ENCODE measurements at places on chromosomes 1 and 21.
A peak's percentile ranks its signal among the peaks of the same experiment; 100 is the strongest.

DNA sequence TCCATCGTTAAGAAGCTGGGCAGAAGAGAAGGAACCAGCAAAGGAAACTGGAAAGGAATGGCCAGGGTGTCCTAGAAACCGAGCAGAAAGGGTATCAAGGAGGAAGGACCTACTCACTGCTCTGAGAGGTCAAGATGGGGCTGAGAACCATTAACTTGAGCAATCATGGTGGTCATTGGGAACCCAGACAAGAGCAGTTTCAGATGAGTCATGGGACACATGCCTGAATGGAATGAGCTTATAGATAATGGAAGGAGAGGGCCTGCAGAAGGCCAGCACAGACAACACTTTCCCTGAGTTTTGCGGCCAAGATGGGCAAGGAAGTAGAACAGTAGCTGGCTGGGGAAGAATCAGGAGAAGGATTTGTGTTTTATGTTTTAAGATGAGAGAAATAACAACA, 383.2 kb downstream of the KIF26B start:
- no peak for DNase-seq

DNA sequence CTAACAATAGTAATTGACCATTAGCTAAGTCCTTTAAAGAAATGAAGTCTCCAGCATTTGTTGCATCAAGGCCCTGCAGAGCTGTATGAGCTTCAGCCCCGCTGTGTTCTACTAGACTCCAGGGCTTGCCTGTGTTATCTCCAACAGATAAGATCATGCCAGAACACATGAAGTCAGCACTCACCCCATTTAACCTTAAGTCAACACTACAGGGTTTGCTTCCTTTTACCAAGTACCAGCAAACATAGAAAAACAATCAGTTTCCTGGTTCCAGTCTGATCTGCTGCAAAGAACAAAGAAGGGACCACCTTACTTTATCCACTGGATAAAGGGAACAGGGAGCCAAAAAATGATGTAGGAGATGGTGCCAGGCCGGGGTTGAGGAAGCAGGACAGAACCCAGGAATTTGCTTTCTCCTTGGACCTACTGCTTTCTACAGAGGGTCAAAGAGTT, 41.3 kb upstream of the ENAH start:
- no peak for DNase-seq

DNA sequence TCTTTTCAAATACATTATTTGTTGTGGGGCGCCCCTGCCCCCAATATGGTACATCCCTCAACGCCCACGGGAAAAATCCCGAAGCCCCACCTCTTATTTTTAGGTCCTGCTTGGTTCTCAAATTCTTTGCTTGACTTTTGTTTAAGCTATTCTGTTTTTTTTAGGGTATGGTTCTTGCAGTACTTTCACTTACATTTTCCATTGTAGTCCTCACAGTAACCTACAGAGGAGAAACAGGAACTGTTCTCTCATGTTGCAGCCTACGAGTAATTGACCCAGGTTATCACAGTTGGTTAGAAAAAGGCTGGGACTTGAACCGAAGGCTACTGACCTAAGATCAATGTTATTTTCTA, 697 bp upstream of the C21orf91 start:
- DNase-seq, result no peak

- no peak for DNase-seq
These were observed 35.6 kb upstream of the KCNA3 start for GRCh38 chr1:110710314-110710713.

- DNase-seq, result no peak
These were observed 43.1 kb upstream of the EXOSC10 start for GRCh38 chr1:11142618-11143391.

DNA sequence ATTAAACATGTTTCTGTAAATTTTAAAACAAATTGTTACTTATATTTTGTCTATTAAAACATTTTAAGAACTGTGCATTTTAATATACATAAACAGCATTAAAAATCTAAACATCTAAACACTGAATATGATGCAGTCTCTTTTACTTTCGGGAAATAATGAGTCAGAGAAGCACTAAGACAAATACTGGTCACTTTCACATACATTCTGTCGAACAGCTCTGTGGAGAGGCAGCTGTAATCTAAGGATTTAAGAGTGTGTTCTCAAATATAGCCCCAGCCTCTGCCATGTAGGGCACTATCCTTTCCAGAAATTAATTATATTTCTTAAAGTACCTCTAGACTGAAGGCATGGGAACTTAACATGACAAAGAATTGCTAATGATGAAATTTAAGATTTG, 89.6 kb upstream of the PTGFR start:
- DNase-seq, result no peak

GRCh38 chr1:156372876-156373275, 3.9 kb downstream of the RHBG start:
- DNase-seq, result no peak

DNA sequence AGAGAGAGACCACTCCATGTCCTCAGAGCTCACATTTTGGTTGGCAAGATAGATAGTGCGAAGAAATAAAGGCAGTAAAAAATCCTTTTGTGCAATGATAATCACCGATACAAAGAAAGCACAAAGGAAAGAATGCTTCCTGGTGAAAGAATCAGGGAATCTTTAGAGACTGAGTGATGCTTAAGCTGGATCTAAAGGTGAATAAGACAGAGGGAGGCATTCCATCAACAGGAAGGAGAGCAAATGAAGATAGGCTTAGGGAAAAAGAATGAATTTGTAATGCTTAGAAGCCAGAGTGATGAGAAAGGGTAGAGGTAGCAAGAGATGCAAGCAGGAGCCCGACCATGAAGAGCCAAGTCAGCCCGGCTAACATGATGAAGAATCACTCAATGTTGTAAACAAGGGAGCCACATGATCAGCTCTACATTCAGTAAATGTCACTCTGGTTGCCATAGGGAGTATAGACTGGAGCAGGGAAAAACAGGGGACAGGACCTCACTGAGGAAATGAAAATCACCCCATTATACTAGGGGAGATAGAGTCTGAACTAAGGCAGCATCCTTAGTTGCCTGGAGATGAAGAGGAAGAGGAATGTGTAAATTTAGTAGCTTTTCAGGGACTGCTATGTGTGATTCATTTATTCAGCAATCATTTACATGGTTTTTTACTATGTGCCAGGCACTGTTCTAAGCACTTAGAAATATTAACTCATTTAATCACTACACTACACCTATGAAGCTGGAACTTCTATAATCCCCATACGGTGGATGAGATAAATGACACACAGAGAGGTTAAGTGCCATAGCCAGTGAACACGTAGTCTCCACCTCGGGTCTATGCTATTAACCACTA, 402.6 kb upstream of the NFIA start:
- no peak for DNase-seq

- no peak for DNase-seq
These were observed 223.6 kb downstream of the SRGAP2C start for GRCh38 chr1:121408354-121408753.

GRCh38 chr21:25273959-25274358, 333.3 kb downstream of the MRPL39 start:
- no peak for DNase-seq

GRCh38 chr1:185440877-185441276, 123.8 kb upstream of the IVNS1ABP start:
- DNase-seq, result no peak

- DNase-seq, result no peak
These were observed 17.7 kb downstream of the TMEM201 start for GRCh38 chr1:9606458-9606857.

GRCh38 chr1:205633421-205633976, 1.7 kb upstream of the ELK4 start:
- DNase-seq, result no peak

- no peak for DNase-seq
These were observed 16.9 kb upstream of the PLA2G4A start for GRCh38 chr1:186811892-186812291.

- DNase-seq, result no peak
These were observed 12.0 kb upstream of the HNRNPU start for GRCh38 chr1:244876228-244876910.

- peak; percentile 20 for DNase-seq
These were observed 44.1 kb downstream of the UCK2 start for GRCh38 chr1:165871311-165872067.

DNA sequence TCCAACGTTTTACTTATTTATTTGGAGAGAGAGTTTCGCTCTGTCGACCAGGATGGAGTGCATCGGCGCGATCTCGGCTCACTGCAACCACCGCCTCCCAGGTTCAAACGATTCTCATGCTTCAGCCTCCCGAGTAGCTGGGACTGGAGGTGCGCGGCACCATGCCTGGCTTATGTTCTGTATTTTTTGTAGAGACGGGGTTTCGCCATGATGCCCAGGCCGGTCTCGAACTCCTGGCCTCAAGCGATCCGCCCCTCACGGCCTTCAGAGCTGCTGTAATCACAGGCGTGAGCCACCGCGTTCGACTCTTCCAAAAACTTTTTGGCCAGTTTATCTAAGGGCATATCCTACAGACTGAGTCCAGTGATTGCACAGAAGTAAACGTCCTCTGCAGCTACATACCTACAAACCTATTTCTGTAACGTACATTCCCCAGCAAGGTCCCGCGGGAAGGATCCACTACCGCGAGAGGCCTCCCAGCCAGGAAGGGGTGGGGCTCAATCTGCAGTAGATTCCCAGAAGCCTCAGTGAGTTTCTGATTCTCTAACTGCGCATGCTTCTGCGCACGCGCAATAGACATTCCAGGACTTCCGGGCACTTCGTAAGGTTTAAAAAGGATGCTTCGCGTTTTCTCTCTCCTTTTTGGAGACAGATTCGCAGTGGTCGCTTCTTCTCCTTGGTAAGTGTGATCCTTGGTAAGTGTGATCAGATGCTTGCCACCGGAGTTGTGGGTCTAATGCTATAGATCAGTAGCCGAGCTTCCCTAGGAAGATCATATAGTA, at the start of gene RCC1:
RCC1 (plus strand) TSS at position 638 of the 782 bp plus-strand sequence. CDS start 23,824 bp downstream, outside the sequence.
- DNase-seq, result peak; percentile 95

GRCh38 chr1:8646189-8646588, 171.3 kb downstream of the RERE start:
- DNase-seq, result no peak

DNA sequence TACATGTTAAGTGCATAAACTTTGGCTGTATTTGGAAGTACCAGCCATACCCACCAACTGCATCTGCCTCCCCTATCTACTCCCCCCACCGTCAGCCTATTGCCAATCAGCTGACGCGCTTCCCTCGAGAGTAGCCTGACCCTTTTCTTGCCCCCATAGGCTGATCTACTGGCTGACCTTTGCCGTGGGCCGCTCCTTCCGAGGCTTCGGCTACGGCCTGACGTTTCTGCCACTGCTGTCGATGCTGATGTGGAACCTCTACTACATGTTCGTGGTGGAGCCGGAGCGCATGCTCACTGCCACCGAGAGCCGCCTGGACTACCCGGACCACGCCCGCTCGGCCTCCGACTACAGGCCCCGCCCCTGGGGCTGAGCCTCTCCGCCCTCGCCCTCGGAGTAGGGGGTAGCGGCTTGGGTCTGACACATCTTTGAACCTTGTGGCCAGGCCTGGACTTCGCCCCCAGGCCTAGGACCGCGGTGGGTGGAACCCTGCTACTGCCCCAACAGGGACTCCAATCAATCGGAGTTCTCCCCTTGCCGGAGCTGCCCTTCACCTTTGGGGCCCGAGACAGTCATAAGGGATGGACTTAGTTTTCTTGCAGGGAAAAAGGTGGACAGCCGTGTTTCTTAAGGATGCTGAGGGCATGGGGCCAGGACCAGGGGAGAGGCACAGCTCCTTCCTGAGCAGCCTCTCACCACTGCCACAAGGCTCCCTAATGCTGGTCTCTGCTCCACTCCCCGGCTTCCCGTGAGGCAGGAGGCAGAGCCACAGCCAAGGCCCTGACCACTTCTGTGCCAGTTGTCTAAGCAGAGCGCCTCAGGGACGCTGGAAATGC, 4.0 kb downstream of the GLMP start:
- DNase-seq, result no peak

- peak; percentile 66 for DNase-seq
These were observed 94.6 kb downstream of the STUM start for GRCh38 chr1:226643177-226643576.

- DNase-seq, result no peak
These were observed 176.7 kb downstream of the GALNT2 start for GRCh38 chr1:230243583-230244353.

- no peak for DNase-seq
These were observed 20.3 kb downstream of the TSPAN2 start for GRCh38 chr1:115068826-115069585.

Measured in activated CD8-positive, alpha-beta memory T cell treated with anti-CD3 and anti-CD28 coated beads for 4 hours (primary cell).